ENCODE measurements at places on chromosomes 5 and 9.

GRCh38 chr5:126919566-126919965, 110.8 kb downstream of the MARCHF3 start:
- no peak for DNase-seq

- DNase-seq: no peak
Observed at GRCh38 chr9:133331221-133331620, 4.8 kb downstream of the SURF6 start.

DNA sequence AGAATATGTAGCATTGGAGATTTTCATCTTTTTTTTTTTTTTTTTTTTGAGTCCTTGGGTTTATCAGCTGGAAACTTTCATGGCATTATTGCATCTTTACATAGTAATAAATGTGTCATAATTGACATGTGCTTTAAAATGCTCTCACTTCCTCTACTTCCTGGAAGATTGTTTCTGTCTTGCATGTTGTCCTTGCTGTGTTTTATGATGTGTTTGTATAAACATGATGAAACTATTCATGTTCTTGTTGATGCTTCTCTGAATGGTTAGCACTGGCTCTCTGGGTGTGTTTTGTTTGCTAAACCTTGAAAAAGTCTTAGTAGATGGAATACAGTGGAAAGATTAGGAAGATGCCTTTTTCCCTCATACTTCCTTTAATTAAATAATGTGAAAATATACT, 87.9 kb downstream of the IQGAP2 start:
- no peak for DNase-seq

DNA sequence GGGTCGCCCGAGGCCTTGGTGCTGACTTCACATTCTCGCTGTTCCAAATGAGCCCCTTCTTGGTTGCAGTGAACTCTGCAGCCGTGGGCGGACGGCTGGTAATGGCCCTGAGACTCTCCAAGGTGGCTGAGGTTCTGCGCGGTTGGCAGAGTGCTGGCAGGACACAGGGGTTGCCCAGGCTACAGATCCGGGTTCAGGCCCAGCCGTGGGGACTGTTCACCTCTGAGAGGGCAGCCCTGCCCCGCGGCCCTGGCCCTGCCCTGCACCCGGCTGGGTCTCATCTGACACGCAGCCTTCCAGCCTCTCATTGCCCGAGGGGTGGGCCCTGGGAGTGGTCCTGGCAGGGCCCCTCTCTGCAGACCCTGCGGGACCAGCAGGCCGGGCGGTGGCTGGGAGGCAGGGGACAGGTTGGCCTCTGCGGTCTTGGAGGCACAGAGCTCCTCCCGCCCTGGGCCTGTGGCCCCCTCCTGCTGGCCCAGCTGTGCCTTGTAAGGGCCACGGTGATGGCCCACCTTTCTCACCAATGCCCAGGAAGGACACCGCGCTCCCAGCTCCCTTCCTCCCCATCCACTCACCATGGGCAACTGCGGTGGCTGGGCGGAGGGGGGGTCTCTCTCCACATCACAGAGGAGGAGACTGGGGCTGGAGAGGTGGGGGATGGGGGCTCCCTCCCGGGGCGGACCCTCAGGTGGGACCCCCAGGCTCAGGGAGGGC, 51.6 kb downstream of the AHRR start:
- peak; percentile 29 for DNase-seq

GRCh38 chr9:114606068-114606467, 5.0 kb upstream of the TMEM268 start:
- DNase-seq: no peak

- DNase-seq: no peak
Observed at GRCh38 chr5:17330386-17330785, 113.0 kb downstream of the BASP1 start.

DNA sequence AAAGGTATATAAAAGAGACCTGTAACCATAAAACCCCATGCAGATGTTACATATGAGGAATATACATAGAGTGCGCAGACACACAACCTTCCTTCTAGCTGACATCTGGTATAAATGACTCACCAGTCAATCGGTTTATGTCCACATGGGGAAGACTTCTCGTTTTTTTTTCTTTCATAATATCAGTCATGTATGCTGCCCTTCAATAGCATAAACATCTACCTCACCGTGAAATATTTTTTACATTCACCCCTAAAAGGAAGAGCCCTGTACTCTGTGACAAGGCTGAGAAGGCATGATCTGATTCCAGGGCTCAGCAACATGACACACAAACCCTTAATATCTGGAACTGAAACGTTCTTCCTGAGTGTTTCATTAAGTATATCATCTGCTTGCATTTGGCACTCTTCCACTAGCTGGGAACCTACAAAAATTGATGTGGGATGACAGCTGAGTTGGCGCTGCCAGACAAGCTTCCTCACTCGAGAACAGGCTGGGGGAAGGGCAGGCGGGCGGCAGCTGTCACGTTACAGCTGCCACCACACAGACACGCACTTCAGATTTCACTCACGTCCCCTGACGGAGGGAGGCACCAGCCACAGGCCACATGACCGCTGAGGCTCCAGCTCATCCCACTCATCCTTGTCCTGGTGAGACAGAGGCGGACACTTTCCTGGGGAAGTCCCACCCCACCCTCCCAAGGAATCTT, 74.2 kb downstream of the SHB start:
- DNase-seq: peak; percentile 78

GRCh38 chr9:70130266-70130665, 86.6 kb downstream of the MAMDC2 start:
- DNase-seq: no peak

DNA sequence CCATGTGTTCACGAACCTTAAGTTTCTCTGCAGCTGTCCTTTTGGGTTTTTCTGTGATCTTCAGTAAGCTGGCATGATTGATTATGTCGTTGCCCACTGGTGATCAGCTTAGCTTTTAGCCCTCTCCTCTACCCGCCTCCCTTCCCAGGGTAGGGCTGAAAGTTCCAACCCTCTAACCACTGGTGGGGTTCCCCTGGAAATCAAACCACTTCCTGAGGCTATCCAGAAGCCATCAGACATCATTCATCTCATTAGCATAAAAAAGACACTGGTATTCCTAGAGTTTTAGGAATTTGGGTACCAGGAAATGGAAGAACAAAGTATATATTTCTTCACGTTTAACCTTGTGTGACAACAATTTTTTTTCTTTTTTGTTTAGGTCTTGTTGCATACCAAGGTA, 29.8 kb downstream of the SPIN1 start:
- DNase-seq: no peak

DNA sequence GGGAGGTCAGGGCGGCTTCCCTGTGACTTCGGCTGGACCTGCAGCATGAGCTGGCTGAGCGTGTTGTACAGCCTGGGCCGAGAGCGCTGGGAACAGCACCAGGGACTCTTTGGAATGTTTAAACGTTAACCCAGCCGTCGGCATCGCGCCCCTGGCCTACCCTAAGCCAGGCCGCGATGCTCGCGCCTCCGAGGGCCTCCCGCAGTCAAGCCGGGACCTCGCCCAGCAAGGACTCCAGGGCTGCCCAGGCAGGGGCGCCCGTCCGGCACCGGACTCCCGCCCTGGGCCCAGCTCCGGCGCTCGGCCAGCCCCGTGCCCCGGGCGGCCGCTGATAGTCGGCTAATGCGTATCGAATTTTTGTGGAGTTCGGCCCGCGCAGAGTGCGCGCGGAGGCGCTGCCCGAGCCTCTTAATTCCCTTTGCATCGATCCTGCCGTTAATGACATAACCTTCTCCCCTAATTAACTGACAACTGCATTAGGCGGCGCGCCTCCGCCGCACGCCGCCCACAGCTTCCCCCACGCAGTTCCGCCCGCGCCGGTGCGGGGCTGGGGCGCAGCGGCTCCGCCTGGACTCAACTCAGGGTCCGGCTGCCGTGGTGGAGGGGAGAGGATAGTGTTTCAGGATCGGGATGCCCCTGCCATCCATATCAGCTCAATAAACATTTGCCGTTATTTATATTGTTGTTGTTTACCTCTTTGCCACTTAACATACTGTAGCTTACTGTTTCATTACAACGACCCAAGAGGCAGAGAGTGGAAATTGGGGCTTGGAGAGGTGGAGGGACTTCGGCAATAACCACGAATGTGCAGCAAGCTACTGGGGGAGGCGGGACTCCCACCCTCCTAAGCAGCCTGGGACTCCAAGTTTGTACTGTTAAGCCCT, 28.8 kb upstream of the CDC23 start:
- peak; percentile 45 for DNase-seq

DNA sequence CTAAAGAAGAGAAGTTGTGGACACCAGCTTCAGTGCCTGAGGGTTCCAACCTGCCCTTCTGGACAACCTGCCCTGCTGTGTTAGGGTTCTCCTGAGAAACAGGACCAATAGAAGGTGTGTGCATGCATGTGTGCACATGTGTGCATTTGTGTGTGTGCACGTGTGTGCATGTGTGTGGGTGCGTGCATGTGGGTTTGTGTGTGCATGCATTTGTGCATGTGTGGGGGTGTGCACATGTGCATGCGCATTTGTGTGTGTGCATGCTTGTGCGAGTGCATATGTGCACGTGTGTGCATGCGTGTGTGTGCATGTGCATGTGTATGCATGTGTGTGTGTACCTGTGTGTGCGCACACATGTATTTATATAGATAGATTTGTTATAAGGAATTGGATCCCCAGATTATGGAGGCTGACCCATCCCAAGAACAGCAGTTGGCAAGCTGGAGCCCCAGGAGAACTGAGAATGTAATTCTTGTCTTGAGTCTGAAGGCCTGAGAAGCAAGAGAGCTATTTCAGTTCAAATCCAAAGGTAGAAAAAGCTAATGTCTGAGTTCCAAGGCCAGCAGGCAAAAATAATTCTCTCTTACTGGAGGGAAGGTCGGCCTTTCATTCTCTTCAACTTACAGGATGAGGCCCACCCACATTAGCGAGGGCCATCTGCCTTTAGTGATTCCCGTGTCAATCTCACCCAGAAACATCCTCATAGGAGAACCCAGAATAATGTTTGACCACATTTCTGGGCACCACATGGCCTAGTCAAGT, 62.9 kb upstream of the SYNPO start:
- no peak for DNase-seq

DNA sequence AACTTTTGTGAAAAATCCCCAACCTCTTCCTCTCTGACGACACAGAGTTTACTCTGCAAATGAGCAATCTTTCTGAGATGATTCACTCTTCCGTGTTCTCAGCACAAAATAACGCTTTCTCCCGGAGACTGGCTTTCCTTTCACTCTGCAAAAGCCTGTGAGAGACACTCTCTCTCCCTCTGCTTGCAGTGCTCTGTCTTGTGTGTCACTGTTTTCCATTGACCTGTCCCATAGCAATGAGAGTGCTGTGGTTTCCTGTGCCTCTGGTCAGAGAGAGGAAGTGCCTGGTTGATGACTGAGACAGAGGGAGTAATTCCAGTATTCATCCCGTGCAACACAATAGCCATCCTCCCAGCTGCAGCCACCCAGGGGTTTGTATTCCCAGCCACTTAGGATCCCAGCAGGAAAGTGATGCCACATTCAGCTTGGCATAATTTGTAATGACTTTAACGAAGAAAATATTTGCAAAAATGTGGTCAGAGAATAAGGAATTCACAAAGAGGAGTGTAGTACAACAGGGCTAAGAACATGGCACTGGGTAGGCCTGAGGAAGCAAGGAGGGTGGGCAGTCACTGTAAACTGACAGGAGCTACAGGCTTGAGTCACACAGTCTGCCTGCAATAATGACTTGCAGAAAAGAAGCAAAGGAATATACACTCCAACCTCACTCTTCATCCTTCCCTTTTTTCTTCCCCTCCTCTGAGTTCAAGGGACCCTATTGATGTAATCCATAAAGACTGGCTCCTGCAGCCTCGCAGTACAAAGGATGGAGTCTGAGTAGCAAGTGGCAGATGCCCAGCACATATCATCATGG, 463.5 kb upstream of the RGMB start:
- DNase-seq: peak; percentile 99

DNA sequence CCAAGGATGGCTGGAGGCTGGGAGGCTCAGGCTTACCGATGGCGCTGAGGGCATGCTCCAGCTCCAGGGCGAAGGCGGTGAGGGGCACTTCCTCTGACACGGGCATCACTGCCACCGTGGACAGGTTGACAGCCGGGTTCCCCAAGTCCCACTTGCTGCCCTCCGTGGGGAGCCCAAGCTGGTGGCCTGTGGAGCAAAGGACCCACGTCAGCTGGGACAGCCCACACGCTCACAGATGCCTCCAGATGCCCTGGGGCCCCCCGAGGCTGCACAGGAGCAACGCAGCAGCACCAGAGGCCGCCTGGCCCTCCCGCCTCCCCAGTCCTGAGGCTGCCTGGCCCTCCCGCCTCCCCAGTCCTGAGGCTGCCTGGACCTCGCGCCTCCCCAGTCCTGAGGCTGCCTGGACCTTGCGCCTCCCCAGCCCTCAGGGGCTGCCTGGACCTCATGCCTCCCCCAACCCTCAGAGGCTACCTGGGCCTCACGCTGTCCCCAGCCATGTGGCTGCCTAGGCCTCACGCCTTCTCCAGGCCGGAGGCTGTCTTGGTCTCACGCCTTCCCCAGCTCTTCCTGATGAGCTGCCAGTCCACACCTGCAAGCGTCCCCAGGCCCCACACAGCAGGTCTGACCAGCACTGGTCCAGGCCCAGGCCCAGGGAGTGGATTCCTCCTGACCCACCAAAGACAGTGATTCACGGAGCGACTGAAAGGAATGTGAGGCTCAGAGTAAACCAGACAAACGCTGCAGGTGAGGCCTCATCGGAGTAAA, 25.6 kb upstream of the NSMF start:
- DNase-seq: no peak

- DNase-seq: no peak
Observed at GRCh38 chr5:71727978-71728377, 8.9 kb downstream of the CARTPT start.

GRCh38 chr9:37523916-37524315, 38.2 kb downstream of the POLR1E start:
- DNase-seq: no peak

- DNase-seq: no peak
Observed at GRCh38 chr9:6428940-6429889, 16.2 kb downstream of the UHRF2 start.

DNA sequence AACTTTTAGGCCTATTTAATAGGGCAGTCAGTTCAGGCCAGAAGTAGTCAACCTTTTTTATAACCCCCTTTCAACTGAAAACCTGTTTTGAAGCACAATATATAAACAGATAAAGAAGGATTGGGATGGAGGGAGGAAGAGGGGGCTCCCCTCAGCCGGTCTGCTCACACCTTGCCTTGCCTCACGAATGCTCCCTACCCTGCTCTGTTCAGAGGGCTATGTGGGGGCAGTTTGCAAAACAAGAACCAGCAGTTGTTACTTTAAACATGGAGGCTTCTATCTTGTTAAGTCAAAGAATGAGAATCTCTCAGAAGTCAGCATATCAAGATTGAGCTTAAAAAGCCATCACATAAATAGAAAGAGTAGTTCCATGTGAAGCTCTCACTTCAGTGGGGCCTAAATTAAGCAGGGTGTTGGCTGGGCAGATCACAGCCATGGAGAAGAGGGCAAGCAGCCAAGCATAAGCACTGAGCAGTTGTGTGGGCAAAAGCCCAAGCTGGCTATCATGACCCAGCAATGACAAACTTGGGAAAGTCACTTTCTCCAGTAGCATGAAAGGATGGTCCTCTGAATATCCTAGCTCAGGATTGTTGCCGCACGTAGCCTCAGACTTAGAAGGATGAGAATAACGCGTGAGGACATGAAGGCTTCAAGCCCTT, 70.6 kb downstream of the ALDH1A1 start:
- DNase-seq: no peak
